ENCODE measurements at places on chromosomes 3 and 15.

DNA sequence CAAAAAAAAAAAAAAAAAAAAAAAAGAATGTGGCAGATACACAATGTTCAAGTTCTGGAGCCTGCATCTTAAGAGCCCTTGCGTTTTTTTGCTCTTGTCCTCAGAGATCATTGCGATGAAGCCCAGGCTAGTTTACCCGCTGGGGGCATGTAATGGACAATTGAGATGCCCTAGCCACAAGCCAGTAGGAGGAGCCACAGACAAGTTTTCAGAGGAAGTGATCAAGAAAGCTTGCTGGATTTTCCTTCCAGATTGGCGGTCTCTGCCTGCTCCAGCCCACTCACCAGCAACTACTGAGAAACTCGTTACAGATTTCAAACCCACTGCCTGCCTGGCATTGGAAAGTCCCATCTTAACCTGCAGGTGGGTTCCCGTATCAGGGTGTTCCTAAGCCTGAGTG, 192.1 kb upstream of the EOMES start:
- no peak for DNase-seq

DNA sequence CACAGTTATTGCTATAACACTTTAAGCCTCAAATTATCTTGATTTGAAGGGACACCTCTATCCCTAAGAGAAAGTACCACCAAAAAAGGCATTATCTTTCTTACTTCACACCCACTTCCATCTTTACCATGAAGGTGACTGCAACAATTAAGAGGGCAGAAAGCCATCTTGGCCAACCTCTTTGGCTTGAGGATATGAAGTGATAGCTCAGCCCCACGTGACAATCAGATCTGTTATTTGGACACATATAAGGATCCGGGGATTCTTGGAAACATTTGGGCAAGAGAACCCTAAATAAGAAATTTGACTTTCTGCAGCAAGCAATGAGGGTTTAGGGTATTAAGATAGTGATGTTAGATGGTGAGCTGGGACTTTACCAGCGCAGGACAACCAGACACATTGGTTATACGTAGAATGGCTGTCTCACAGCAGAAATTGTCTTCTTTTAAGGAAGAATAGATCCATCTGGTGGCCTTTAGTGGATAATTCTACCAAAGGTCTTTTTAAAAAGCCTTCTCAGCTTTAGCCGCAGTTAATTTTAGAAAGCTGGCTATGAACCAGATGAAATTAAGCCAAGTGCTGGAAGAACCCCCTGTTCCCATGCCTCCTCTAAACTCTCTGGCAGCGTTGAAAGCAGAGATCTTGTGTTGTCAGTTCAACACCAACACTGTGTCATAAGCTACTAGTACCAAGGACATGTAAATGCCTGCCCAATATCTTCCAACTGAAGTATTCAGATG, 12.3 kb downstream of the HCLS1 start:
- DNase-seq = no peak

- DNase-seq = no peak
These were observed 802 bp downstream of the RCN2 start for GRCh38 chr15:76932135-76932966.

GRCh38 chr3:9864200-9864927, 15.7 kb downstream of the CIDEC start:
- DNase-seq = peak; percentile 76

GRCh38 chr3:172461530-172462138, 13.4 kb upstream of the GHSR start:
- no peak for DNase-seq
